ENCODE measurements at places on chromosomes 12 and 14. TPM values are rescaled to one million over a fixed set of nuclear protein-coding genes. Genes with fewer than 3 reads are reported as not detected.

DNA sequence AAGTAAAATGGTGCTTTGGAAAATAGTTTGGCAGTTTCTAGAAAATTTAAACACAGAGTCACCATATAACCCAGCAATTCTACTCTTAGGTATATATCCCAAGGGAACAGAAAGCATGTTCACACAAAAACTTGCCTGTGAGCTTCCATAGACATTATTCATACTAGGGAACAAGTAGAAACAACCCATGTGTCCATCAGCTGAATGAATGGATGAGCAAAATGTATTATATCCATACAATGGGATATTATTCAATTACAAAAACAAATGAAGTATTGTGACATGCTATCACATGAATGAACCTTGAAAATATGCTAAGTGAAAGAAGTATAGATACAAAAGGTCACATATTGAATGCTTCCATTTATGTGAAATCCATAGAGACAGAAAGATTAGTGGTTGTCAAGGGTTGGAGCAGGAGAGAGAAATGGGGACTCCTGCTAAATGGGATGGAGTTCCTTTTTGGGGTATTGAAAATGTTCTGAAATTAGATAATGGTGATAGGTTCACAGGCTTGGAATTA is 7.9 kb downstream of the SLC10A1 start:
- H3K4me1 ChIP-seq: no peaks in the 10 kb centered on the region
- H3K27me3 ChIP-seq: no peaks in the 10 kb centered on the region
- no peak for DNase-seq
- peaks cover 3% of the 10 kb centered on the region for H3K36me3 ChIP-seq
- no peak overlapping the region for H3K4me3 ChIP-seq

- H3K36me3 ChIP-seq: peaks cover 33% of the 10 kb centered on the region
- peaks cover 91% of the 10 kb centered on the region for H3K4me1 ChIP-seq
- peak overlapping the region; percentile 94 for H3K27ac ChIP-seq
- peak; percentile 88 for DNase-seq
- peak overlapping the region; percentile 56 for H3K4me3 ChIP-seq
- H3K27me3 ChIP-seq: no peaks in the 10 kb centered on the region
These were observed 122.9 kb downstream of the PRKCH start for GRCh38 chr14:61444215-61444768.

- peak overlapping the region; percentile 49 for H3K27ac ChIP-seq
- peak overlapping the region; percentile 80 for H3K4me3 ChIP-seq
- no peaks in the 10 kb centered on the region for H3K27me3 ChIP-seq
These were observed 3.1 kb upstream of the TNS2 start for GRCh38 chr12:53046655-53047220.

DNA sequence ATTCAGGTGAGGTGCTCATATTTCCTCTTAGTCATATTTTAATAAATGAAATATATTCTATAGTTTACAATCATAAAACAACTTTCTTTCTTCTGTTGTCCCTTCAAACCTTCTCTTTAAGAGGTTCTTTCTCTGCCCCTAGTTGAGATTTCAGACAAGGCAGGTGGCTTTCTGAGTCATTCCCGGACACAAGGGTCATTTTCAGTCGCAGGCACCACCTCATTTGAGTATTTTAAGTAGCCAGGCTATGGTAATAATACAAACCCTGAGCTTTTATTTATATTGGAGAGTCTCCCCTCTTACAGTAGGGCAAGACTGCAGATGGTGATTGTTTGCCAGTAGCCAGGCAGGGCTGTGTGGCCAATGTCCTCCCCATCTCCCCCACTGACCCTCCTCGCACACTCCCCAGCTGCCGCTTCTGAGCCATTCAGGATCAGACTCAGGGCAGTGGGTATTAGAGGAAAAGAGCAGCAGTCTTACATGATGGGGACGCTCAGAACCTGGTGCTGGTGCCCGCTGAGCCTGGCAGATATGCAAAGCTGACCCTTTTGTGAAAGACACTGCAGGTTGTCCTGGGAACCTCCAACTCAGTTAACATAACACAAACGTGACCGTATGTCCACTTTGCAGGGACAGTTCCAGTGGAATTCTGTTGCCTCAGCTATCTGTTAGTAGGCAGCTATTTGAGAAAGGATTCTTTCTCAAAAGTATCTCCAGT is 101.1 kb upstream of the BCL2L14 start:
- H3K27me3 ChIP-seq: no peaks in the 10 kb centered on the region
- H3K36me3 ChIP-seq: no peaks in the 10 kb centered on the region
- H3K4me3 ChIP-seq: no peak overlapping the region
- H3K27ac ChIP-seq: no peak overlapping the region
- H3K4me1 ChIP-seq: peaks cover 8% of the 10 kb centered on the region

- no peaks in the 10 kb centered on the region for H3K36me3 ChIP-seq
- H3K4me1 ChIP-seq: peaks cover 20% of the 10 kb centered on the region
- H3K27ac ChIP-seq: peak overlapping the region; percentile 76
- H3K27me3 ChIP-seq: no peaks in the 10 kb centered on the region
- no peak for DNase-seq
- H3K4me3 ChIP-seq: no peak overlapping the region
These were observed 33.7 kb upstream of the CCNT1 start for GRCh38 chr12:48750215-48750614.

DNA sequence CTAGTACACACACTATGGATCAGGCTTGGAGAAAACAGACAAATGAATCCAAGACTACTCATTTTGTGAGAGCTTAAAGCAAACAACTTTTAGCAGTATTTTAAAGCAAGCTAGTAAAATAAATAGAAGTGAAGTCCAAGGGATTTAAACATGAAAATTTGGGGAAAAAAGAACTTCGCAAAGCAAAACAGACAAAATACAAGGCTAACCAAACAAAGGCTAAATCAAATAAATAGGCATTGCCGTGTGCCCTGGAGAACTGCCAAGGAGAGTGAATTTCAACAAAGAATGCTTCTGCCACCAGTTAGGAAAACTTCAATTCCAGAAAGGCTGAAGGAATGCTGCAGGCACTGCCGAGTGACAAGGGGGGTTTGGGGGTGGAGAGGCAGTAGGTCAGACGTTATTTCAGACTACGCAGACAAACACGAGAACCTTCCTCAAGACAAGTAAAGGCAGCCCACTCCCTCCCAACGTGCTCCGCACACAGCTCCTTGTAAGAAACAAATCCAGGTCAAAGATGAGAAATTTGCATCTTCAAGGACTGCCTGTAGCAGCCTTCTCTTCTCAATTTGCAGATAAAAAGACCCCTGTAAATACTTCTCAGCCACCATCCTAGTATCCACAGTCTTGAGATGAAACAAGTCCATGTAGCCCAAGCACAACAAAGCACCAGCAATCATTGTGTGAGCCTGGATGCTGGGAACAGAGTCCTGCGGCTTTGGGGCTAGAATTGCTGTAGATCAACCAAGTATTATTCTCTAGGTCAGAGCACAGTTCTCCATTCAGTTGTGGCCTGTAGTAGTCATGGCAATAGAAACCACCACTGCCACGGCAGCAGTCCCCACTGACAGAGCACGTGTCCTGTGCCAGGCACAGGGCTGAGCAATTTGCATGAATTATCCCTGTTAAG is 43.3 kb downstream of the EFCAB11 start:
- no peaks in the 10 kb centered on the region for H3K36me3 ChIP-seq
- peaks cover 4% of the 10 kb centered on the region for H3K27me3 ChIP-seq
- peaks cover 3% of the 10 kb centered on the region for H3K4me1 ChIP-seq
- no peak overlapping the region for H3K4me3 ChIP-seq
- no peak for DNase-seq

- H3K4me1 ChIP-seq: peaks cover 16% of the 10 kb centered on the region
- H3K27ac ChIP-seq: no peak overlapping the region
- H3K27me3 ChIP-seq: no peaks in the 10 kb centered on the region
- H3K4me3 ChIP-seq: no peak overlapping the region
These were observed 172.8 kb upstream of the PLEKHG7 start for GRCh38 chr12:92529944-92530343.

GRCh38 chr14:103897075-103897947 is 30.9 kb upstream of the TDRD9 start:
- DNase-seq: no peak
- no peak overlapping the region for H3K27ac ChIP-seq
- no peak overlapping the region for H3K4me3 ChIP-seq

- H3K4me3 ChIP-seq: no peak overlapping the region
- peaks cover 11% of the 10 kb centered on the region for H3K27me3 ChIP-seq
- H3K27ac ChIP-seq: no peak overlapping the region
- no peak for DNase-seq
These were observed 70.4 kb upstream of the SFSWAP start for GRCh38 chr12:131640525-131640924.

DNA sequence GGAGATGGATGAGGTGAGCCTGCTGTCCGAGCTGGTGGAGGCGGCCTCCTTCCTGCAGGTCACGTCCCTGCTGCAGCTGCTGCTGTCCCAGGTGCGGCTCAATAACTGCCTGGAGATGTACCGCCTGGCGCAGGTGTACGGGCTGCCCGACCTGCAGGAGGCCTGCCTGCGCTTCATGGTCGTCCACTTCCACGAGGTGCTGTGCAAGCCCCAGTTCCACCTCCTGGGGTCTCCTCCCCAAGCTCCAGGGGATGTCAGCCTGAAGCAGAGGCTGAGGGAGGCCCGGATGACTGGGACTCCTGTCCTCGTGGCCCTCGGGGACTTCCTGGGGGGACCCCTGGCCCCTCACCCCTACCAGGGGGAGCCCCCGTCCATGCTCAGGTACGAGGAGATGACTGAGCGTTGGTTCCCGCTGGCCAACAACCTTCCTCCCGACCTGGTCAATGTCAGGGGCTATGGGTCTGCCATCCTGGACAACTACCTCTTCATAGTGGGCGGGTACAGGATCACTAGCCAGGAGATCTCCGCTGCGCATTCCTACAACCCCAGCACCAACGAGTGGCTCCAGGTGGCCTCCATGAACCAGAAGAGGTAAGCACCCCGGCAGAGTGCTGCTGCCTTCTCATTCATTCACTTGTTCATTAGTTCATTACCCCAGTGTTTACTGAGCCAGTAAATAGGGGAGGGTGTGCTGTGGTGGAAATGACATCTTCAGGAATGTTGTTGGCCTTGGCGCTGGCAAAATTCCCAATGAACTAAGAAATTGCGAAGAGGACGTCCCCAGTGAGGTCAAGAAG is 774 bp upstream of the MANSC4 start:
- peak; percentile 49 for DNase-seq
- H3K27me3 ChIP-seq: no peaks in the 10 kb centered on the region
- peaks cover 17% of the 10 kb centered on the region for H3K36me3 ChIP-seq
- peaks cover 34% of the 10 kb centered on the region for H3K4me1 ChIP-seq
- peak overlapping the region; percentile 78 for H3K4me3 ChIP-seq

DNA sequence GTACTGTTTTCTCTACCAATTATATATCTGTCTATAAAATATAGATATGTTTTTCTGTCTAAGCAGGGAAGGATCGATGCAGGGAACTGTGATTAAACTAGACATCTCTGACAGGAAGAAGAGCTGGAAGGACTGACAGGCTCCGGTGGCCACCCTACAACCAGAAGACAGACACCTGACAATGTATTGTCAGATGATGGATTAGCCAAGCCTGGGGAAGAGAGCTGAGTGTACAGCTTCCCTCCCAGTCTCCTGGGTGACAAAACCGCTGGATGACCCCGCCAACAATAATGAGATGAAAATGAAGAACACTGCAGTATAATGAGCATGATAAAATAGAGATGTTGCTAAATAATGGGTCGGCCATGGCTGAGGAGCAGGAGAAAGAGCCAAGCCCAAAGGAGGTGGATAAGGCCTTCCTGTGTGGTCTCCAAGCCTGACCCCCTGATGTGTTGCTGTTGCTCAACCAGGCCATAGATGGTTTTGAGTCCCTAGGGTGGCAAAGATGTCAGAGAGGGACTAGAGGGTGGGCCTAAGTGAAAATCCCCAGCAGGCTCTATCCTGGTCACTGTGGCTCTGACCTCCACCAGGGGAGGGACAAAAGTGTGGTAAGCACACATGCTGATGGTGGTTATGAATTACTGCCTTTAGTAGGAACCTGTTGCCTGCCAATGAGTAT is 28.2 kb downstream of the DHRS2 start:
- H3K36me3 ChIP-seq: no peaks in the 10 kb centered on the region
- H3K4me3 ChIP-seq: no peak overlapping the region
- H3K4me1 ChIP-seq: no peaks in the 10 kb centered on the region
- no peak overlapping the region for H3K27ac ChIP-seq
- no peaks in the 10 kb centered on the region for H3K27me3 ChIP-seq

DNA sequence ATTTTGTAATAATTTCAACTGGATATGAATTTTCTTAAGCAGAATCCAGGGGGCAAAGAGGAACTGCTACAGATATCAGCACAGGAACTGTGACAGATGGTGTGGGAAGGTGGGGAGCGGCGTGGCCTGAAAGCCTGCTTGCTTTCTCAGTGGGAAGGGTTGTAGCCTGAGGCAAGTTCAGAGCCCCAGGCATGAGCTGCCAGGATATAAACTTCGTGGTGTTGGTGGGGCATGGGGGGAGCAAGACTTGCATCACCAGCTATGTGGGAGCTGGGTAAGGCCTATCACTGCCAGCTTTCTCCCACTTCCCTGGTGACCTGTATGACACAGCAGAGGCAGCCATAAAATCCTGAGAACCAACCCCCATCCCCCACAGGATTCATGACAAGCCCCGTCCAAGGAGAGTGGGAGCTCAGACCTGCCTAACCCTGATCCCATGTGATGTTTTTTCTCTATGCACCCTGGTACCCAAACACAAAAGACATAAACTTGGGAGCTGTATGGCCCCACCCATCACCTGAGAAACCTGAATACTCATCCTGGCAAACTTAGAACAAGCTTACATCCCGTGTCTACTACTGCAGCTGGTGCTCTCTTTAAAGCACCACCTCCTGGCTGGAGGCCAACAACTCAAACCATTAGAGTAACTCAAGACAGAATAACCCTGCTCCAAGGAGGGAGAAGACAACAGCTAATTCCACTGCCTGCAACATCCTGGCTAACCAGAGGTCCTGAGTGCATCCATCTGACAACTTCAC is 16.5 kb downstream of the CLEC1A start:
- H3K27me3 ChIP-seq: peaks cover 25% of the 10 kb centered on the region
- H3K36me3 ChIP-seq: peaks cover 4% of the 10 kb centered on the region
- no peak overlapping the region for H3K4me3 ChIP-seq
- DNase-seq: no peak
- H3K4me1 ChIP-seq: no peaks in the 10 kb centered on the region
- no peak overlapping the region for H3K27ac ChIP-seq

The MYO1A gene
- 0.97 TPM for total RNA-seq

The ABHD12B gene
- not detected for total RNA-seq

The FGF6 gene
- not detected for total RNA-seq

The SCNN1A gene
- 0.17 TPM for total RNA-seq

The MBD6 gene
- 43.5 TPM for total RNA-seq

The KRT2 gene
- total RNA-seq: not detected

The CD9 gene
- total RNA-seq: 2.3 TPM

Measured in activated CD4-positive, alpha-beta memory T cell treated with anti-CD3 and anti-CD28 coated beads for 36 hours (primary cell).